Stimulated activated CD4-positive, alpha-beta T cell treated with anti-CD3 and anti-CD28 coated beads, Interleukin-12 subunit alpha, Interleukin-12 subunit beta, amount 100 ng/mL, for 24 hours (primary cell): ENCODE measurements at places on chromosomes 7 and 10.

DNA sequence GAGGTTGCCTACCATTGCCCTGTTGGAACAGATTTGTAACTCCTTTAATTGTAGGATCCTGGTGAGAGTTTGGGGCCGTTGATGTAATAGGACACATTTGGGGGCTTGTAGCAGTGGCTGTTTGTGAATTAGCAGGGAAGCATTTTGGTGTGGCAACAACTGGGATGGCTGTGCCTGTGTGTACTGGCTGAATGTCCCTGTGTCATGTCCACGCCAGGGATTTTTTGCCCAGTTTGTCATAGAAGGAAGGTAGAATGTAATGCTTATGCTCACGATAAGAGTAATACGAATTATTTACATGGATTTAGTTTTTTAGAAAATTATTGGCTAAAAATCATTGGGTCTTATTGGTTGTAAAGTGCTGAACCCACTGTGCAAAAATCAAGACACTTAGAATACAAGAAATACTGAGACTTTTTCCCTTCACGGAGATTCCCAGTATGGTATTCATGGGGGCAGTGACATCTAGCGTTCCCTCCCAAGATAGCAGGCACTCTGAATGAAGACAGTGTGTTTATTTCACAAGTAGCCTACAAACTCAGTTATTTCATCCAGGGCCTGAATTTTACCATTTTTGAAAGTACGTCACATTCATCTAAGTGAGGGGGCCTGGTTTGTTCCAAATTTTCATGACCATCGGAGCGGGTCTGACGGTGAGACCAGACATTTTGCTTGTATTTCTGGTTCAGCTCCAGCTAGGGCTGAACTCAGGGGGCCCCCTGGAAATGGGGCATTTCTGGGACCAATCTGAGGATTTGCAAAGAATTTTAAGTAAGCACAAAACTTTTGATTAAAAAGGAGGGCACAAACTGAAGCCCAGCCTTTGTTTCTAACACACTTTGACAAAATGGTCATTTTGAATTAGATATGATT lies 74.7 kb downstream of the CACNB2 start:
- no peak for DNase-seq

DNA sequence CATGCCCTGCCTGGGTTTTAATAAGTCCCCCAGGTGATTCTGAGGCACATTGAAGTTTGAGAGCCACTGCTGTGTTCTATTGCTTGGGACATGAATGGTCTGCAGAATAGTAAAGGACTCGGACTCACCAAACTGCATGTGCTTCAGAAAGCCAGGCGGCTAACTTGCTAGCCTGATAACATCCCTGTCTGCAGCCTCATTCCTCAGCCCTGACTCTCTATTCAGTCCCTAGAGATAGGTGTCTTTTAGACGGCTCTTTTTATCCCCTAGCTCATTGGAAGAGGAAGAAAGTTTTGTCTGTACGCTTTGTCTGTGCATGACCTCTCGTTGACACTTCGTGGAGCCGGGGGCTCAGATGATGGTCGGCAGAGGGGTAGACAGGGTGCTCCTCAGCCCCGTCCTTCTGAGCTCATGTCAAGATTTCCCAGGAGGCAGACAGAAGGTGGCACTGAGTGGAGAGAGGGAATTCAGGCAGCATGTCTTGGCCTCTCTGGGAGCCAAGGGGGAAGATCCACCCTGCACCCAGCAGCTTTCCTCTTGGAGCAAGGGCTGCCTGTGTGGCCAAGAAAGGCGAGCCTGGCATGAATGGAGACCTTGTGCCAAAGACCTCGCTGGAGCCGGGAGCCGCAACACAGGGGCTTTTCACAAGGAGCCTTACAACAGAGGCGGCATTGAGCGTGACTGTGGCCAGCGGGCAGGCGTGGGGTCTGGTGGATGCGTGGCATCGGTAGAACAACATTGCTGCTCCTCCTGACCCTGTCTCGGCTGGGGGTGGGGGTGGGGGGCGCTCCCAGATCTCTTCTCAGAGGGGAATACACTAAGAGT lies 51.1 kb upstream of the PODXL start:
- DNase-seq = no peak

GRCh38 chr7:104175361-104175984 lies 32.3 kb downstream of the ORC5 start:
- no peak for DNase-seq

GRCh38 chr7:121383235-121383910 lies 12.7 kb downstream of the FAM3C start:
- no peak for DNase-seq

DNA sequence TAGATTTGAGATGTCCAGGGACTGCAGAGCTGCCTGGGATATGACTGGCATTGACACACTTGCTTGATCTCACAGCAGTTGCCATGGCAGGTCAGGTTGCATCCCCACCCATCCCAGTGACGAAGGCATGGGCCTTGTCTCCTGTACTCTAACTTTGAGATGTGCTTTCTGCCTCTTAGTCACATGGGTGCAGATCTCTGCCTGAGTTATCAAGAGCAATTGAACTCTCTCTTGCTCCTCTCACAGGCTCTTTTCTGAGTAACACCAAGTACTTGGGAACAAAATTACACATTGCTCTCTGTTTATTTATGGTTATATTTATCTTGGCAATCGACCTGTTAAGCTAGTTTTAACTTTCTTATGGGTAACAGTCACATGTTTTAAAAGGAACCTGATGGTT lies 237.3 kb downstream of the NSUN6 start:
- no peak for DNase-seq

DNA sequence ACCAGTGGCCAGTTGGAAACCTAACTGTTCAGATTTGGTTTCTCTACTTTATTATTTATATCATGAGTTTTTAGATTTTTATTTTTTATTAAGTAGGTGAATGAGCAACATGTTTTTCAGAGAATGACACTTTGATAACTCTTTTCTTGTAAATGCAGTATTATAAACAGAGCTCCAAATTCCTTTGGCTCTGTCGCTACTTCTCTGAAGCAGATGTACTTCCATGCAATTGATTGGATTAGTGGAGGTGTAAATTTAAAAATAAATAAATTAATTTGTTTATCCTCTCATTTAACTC lies 34.3 kb upstream of the ICA1 start:
- no peak for DNase-seq

GRCh38 chr7:74334030-74334429 lies 44.8 kb downstream of the CLIP2 start:
- DNase-seq = no peak

- no peak for DNase-seq
These were observed 22.7 kb downstream of the ARL3 start for GRCh38 chr10:102691285-102692066.

GRCh38 chr10:96968682-96969423 lies 136.8 kb downstream of the LCOR start:
- no peak for DNase-seq

DNA sequence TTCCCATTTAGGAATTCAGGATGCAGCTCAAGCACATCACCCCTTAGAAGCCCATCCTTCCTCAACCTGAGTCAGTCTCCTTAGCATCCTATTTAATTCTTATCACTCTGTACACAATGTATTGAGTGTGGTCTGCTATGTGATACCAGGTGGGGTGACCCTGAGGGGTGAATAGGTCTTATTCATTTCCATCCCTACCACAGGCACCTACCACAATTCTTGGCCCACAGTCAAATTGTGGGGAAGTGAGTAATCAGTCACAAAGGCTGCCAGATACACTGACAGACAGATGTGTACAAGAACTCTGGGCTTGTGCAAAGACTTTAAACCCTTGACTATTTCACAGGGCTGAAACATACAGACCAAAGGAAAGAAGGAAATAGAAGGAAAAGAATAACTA lies 560.5 kb downstream of the PARD3 start:
- DNase-seq = no peak

DNA sequence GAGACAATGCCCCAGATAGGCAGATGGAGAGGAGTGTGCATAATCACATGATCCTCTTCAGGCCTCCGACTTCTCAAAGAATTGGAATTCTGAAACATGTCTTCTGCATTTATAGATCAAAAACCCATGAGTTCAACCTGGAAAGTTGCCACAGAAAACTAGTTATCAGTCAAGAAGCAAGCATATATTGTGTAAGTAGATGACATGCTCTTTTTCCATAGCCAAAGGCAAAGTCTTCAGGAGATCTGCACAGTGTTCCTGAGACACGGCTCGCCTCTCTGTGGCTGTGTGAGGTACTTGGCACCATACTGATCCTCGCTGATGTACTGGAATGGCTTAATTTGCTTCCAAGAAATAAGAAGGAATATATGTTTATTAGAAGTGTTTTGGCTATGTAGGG lies 213.5 kb upstream of the MKI67 start:
- no peak for DNase-seq

DNA sequence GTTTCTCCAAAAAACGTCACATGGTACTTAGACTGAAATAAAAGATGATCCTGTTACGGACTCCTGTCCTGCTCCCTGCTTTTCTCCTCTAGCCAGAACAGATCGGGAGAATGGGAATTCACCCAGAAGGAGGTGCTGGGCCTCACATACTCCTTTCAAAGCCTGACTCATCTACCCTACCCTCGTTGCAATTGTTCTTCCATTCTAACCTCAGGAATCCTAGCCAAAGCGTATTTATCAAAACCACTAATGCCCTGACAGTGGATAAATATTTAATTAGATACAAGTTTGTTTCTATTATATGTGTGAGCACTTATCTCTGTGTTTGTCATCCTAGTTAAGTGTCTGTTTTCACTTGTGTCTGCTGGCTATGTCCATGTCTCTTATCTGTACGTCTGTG lies 21.7 kb downstream of the ZCWPW1 start:
- DNase-seq = no peak

DNA sequence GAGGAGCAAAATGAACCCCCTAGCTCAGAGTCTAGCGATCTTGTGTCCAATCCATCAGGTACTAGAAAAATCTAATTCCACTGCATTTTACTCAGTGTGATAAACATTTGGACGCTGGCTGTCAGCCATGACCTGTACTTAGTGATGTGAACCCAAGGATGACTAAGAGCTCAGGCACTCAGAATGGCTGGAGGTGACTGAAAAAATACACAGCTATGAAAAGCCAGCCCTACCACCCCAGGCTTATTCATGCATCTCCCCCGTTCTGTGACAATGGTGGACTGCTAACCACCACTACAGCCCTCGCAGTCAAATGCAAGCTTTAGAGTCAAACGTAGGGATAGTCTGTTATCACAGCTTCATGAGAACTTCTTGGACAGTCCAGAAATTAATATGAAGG lies 14.9 kb downstream of the AFAP1L2 start:
- DNase-seq = no peak

DNA sequence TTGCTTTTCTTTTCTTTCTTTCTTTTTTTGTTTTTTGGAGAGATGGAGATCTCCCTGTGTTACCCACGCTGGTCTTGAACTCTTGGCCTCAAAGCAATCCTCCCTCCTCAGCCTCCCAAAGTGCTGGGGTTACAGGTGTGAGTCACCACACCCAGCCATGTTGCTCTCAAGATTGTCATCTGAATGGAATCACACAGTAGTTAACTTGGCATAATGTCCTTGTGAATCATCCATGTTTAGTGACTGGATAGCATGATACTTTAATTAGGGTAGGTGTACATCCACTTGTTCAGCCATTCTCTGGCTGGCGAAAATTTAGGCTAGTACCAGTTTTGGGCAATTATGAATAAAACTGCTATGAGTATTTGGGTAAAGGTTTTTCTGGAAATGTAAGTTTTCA lies 15.4 kb upstream of the GRB10 start:
- DNase-seq = no peak

- DNase-seq = no peak
These were observed 157.9 kb upstream of the GRM3 start for GRCh38 chr7:86485827-86486226.

GRCh38 chr10:11693376-11693775 lies 48.8 kb upstream of the ECHDC3 start:
- no peak for DNase-seq

GRCh38 chr10:29600821-29601220 lies 34.0 kb downstream of the SVIL start:
- no peak for DNase-seq

- no peak for DNase-seq
These were observed 33.4 kb upstream of the PLPP4 start for GRCh38 chr10:120423431-120424197.

- no peak for DNase-seq
These were observed 17.3 kb upstream of the ARL4A start for GRCh38 chr7:12670000-12670729.

GRCh38 chr10:57964351-57964750 lies 303.3 kb downstream of the IPMK start:
- no peak for DNase-seq

DNA sequence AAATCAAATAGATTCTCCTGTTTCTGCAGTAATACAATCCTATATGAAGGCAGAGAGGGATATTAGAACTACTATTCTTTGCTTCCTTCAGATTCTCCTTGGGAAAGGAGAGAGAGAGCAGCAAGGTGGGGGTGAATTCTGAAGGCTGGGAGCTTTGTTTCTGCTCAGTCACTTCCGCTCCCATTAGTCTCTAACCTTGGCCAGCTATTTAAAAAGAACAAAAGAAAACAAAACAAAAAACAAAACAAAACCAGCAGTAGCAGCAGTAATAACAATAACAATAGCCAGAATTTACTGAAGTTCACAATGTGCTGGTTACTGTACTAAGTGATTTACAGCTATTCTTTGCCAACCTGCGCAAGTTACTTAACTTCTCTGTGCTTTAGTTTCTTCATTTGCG lies 9.9 kb downstream of the GPR85 start:
- DNase-seq = no peak

GRCh38 chr7:94043299-94043698 lies 39.1 kb upstream of the BET1 start:
- no peak for DNase-seq

DNA sequence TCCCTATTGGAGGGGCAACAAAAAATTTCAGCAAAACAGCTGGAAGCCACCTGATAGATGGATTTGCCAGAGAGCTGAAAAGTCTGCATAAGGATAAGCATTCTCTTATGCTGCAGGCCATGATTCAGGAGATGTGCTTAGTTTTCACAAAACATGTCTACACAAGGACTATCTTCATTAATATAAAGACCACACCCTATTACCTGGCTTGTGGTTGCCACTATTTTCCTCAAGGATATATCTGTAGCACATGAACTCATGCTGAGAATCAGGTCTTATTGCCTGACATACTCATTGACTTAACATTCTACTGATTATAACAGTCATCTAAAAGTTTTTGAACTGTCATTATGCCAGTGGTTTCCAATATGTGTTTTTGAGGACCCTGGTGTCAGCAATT lies 7.1 kb upstream of the COL17A1 start:
- no peak for DNase-seq

- no peak for DNase-seq
These were observed 2.3 kb upstream of the GIMAP8 start for GRCh38 chr7:150447966-150448788.

DNA sequence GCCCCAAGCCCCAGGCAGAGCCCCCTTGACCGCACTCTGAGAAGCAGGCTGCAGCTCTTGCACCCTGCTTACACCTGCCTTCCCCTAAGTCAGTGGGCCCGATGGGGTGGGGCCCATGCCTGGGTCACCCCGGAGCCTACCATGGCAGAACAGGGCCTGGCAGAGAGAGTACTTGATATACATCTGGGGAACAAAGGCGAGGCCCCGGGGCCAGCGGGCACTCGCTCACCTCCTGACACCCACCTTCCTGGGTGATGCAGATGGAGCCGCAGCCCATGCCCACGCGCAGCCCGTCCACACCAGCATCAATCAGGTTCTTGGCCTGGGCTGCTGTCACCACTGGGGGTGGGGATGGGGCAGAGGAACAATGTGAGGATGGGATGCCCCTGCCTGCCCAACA lies 13.4 kb downstream of the IMPDH1 start:
- DNase-seq = no peak
